Body of pancreas (tissue), 4 donors: ENCODE measurements at places on chromosomes 16 and 17.
A peak's percentile ranks its signal among the peaks of the same experiment; 100 is the strongest.

GRCh38 chr17:56983366-56983765 lies 5.4 kb downstream of the SCPEP1 start:
- DNase-seq: no peak

DNA sequence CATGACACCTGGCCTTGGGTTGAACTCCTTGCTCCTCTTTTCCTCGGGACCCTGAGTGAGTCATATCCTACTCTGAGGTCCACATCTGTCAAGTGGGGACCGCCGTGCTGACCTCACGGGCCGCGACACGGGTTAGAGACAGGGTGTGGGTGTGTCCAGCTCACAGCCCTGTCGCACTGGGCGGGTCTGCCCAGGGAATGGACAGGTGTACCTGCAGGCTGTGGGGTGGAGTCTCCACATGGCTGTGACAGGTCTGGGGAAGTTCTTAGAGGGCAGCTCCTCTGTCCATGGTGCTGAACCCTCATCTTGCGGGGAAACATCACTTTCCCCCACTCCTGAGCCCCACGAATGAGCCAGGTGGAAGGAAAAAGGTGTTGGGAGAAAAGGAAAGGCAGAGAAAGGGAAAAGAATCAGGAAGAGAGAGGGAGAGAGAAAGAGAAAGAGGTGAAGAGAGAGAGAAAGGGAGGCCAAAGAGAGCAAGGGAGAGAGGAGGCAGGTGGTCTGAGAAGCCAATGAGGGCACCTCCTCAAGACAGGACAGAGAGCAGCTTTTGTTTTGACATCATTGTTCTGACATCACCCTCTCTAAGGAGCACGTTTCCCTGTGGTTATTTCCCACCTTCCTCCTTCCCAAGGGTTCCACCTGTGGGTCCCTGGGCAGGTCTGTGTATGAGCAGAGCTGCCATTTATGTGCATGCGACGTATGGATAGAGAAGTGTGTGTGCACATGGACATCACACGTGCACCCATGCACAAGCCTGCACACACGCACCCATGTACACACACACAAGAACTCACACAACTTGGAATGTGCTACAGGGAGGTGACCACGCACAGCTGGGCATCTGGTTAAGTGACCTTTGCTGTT lies 32.6 kb upstream of the CBFA2T3 start:
- DNase-seq: peak; percentile 47

DNA sequence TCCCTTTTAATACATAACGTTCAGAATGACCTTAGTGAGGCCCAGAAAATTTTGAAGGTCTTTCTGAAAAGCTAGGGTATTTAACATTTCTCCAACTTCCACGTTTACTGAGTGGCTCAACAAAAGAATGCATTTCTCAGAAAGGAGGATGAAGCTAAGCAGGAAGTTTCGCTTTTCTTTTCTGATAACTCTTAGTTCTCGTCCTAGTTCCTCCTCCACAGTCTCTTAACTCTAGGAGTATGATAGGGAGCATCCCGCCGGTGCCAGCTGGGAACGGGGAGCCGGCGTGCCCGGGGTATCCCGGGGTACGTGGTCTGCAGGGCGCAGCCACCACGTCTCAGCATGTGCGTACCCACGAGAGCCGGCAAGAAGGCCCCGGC lies 363 bp downstream of the KARS1 start:
- DNase-seq: no peak

GRCh38 chr16:85360323-85361277 lies 248.3 kb upstream of the CIBAR2 start:
- DNase-seq: peak; percentile 89

DNA sequence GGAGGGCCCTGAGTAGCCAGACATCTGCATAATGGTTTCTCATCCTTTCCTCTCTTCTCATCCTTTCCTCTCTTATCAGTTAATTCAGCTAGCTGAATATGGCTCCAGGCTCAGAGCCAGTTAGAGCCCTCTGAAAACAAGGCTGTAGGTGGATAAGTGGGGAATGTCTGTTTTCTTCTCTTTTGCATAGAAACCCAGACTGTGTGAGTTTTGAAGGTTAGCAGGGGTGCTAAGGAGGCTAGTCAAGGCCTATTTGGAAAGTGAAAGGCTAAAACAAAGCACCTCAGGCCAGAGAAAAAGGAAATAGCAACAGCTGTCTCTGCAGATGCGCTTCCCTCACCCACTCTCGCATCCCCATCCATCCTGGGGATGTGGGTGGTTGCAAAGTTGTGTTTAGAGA lies 420.9 kb downstream of the SHISA9 start:
- DNase-seq: no peak
